WTC11 (cell line): ENCODE measurements at places on chromosomes 6 and 20.

- no peak for DNase-seq
Measured at GRCh38 chr6:170058878-170059485, 231.9 kb downstream of the DLL1 start.

DNA sequence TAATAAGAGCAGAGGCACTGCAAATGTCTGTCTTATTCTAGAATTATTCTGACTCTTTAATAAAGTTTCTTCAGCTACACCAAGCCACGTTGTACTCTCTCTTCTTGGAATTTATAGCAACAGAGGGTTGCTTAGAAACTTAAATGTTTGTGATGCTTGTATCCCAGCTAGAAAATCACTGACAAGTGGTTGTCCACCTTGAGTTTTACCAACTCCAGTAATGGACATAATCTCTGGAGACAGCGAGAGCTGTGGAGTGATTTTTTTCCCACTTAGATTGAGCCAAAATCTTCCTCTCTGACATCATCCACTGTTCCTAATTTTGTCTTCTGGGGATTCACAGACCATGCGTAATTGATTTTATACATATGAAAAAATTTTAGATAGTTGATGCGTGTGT, 8.0 kb downstream of the ECT2L start:
- DNase-seq, result no peak

DNA sequence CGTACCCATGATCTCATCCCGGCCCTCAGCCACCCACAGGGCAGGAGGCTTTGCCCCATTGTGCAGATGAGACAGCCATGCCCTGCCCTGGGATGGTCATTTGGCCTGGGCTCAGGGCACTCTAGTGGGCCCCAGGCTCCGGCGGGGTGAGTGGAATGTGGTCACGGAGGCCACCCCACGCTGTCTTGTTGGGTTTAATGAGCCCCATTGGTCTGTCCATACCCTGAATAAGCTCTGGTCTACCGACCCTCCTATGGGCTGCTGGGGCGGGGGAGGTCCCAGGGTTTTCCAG, 50.6 kb downstream of the FGD2 start:
- DNase-seq, result no peak

DNA sequence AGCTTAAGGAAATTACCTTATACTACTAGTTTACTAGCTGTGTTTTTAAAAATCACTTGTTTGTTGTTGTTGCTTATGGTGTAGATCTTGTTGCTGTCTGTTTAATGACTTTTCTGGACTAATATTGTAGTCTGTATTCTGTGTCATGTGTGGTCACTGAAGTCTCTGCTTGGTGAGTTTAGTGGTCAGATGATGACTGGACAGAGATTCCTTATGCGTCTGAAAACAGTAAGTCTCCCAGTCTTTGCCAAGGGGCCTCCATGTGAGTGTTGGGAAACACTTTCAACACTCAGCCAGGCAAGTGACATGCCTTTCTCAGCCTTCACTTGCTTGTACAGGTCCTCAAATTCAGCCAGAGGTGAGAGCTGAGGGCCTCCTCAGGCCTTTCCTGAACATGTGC, 256.9 kb upstream of the RNF24 start:
- no peak for DNase-seq

DNA sequence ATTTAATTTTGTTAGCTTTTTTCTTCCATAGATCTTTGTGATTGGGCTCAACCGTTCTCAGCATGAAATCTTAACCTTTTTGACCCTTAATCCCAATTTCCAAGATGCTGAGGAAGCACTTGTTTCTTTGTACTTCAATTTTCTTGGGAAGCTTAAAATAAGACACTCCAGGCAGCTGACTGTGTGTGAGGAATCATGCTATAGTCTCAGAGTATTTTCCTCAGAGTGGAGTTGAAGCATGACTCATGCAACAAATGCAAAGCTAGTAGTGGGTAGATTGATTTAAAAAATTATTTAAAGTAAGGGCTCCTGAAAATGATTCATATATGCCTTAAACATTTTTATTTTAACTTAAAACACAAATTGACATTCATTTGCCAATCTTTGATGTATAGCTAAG, 168.7 kb downstream of the BTBD3 start:
- no peak for DNase-seq

DNA sequence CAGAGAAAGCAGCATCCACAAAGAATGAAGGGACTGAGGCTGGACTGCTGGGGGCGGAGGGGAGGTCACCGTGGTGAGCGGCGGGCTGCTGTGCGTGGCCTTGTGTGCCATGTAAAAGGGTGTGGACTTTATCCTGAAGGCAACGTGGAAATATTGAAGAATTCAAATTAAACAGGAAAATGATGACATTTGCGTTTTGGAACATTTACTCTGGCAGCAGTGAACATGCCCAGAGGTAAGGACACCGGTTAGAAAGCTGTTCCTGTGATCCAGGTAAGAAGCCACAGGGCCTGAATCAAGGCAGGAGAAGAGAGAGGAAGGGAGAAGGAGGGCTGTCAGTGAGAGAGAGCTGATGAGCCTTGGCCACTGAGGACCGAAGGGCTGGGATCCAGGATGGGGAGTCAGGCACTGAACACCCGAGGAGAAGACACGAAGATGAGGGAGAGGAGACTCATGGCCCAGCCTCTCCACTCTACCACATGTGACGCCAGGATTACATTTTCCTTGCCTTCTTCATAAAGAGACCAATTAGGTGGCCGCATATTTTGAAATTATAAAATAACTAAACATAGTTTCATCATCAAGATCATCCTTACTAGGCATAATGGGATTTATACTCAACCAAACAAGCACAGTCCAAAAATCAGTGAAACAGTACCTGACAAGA, 58.4 kb downstream of the TRAM2 start:
- DNase-seq, result no peak

DNA sequence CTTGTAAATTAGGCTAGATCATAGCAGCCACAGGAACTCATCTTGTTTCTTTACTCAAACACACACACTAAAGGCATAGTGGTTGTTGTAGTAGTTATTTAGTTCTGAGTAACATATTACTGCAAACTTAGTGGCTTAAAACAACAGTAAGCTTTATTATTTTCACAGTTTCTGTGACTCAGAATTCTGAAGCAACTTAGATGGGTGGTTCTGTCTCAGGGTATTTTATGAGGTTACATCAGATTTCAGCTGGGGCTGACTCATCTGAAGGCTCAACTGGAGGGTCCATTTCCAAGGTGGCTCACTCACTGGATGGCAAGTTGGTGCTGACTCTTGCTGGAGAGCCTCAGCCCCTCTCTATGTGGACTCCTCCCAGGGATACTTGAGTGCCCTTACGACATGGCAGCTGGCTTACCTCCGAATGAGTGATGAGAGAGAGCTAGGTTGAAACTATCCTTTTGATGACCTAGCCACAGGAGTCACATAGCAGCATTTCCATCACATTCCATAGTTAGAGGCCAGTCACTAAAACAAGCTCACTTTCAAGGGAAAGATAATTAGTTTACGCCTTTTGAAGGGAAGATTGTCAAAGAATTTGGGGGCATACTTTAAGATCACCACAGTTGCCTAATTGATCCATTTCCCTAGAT, 136.5 kb upstream of the PRND start:
- no peak for DNase-seq

GRCh38 chr20:32849577-32849976, 9.1 kb upstream of the EFCAB8 start:
- no peak for DNase-seq

DNA sequence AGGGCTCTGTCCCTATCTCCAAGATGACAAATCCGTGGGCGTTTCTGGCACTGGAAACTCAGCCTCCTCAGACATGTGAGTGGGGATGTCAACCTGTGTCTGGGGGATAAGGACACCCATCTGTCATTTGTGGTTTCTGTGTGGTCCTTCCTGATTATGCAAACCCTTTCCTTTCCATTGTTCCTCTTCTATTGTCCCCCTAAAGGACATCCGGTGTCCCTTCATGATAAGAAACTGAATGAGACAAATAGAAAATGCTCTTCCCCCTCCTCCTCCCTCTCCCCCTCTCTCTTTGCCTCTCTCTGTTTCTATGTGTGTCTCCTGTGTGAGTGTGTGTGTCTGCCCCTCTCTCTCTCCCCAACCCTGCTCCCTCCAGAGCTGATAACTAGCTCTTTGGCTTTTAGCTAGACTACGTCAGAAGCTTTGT, 11.5 kb upstream of the GLP1R start:
- no peak for DNase-seq

GRCh38 chr20:56069016-56069415, 63.7 kb upstream of the CBLN4 start:
- DNase-seq, result no peak

GRCh38 chr20:46666818-46667515, 15.7 kb upstream of the SLC13A3 start:
- DNase-seq, result no peak

DNA sequence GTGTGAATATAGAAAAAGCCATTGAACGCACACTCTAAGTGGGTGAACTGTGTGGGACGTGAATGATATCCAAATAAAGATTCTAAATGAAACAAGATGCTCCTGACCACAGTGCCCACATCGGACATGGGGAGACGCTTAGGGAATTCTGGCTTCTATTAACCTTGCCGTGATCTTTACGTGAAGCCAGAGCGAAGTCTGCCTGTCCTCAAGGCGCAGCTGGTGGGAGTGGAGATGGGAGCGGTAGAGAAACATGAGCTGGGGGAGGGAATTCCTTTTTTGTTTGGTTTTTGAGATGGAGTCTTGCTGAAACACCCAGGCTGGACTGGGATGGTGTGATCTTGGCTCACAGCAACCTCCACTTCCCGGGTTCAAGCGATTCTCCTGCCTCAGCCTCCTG, 46.0 kb downstream of the VSTM2L start:
- DNase-seq, result no peak

DNA sequence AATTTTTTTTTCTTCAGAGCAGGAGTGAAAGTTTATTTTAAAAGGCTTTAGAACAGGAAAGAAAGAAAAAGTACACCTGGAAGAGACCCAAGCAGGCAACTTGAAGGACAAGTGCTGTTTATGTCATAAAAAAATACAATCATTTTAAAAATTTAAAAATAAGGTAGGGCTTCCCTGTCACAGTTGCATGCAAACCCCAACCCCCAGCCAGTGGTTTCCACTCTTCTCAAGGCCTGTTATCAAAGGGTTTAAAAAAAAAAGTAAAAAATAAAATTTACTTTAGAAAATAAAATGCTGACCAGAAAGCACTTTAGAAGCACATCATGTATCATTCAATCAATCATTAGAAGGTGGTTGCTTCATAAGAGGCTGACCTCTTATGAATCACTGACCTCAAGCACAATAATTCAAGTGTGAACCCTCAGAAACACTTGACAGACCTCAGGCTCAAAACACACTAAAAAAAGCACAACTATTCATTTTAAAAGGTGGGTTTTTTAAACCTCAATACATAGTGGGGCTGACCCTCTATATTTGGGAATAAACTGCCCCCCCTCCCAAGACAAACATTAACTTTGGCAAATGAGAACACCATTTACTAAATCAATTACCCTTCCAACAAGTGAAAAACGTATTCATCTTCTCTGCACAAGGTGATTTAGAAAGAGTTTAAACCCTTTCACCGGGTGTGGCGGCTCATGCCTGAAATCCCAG, 15.6 kb downstream of the ILRUN start:
- no peak for DNase-seq

DNA sequence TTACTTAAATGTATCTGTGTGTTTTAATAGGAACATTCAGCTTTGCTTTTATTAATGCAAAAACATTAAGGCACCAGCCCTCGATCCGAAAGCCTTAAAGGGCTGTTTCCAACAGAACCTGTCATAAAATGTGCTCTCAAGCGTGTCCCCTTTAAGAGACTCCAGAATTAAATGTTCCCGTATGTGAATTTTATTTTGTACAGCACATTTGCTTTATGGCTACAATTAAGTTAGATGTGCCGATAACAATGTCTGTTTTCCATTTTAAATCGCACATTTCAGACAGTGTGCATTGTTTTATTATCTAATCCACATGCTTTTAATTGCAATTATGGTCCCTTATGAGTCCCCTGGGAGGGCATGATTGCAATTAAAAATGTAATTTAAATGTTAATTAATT, 198.9 kb downstream of the TSHZ2 start:
- DNase-seq, result no peak

DNA sequence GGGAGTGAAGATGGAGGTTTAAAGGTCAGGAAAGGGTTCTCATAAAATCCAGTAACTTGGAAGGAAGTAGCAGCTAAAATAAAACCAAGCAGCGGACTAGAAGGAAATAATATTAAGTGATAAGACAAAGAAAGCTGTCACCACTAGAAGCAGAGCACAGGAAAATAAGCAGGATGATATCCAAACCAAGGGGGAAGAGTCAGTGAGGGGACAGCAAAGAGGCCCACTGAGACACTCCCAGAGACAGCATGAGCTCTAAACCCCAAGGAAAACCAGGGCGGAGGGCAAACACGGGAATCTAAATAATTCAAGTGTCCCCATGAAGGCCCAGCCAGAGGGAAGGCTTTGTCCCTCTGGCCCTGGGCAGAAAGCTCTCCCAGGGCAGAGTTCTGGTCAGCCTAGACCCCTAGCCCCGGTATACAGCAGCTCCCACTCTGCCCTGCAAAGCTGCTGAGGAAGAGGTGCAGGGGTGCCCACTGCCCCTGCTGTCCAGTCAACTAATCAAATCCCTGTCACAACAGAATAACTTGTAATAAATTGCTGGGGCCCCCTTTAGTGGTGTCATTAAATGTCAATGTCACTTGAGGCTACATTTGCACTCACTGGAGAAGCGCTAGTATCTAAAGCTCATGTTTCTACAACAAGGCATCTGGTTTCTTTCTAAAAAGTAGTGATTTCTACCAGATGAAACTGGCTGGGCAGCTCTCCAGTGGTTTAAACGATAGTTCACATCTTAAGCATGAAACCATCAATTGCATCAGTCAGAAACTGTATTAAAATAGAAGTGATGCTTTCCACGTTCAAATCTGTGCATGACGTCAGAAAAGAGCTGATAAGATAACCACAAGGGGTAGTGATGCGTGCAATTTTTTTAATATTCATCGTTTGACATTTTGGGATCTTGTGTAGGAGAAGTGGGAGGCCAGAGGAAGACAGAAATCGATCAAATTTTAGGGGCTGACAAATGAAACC, 13.6 kb downstream of the PDE10A start:
- DNase-seq, result no peak

DNA sequence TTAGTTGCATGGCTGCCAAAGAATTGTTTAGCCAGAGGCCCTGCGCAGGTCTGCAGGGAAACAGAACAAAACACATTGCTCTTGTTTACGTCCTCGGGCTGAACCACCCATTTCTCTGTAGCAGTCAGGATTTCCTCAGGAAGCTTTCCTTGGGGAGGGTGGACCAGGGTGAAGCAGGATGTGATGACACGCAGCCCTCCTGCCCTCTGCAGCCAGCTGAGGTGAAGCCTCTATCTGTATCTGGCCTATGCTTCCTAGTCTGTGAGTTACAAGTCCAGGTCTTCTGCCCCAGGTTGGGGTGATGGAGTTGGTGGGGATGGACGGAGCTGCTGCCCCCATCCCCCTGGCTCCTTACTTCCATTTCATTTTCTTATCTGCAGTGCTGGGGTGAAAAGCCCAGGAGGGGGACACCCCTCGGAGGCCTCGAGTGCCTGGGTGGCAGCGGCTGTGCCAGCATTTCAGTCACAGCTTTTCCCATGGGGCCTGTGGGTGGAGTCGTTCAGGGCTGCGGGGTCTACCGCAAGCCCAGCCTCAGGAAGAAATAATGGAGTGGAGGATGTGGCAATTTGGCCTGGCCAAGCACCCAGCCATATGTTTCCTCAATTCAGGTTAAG, 24.9 kb downstream of the SASH1 start:
- no peak for DNase-seq

GRCh38 chr6:45024610-45025009, 303.5 kb upstream of the RUNX2 start:
- DNase-seq, result no peak
